Stimulated activated CD4-positive, alpha-beta T cell treated with anti-CD3 and anti-CD28 coated beads, TNF-alpha, amount 100 ng/mL, for 48 hours (primary cell): ENCODE measurements at places on chromosomes 16 and 17.

GRCh38 chr16:9357829-9358228, 266.4 kb downstream of the HAPSTR1 start:
- no peak for DNase-seq

GRCh38 chr17:39598630-39599003, 9.1 kb downstream of the NEUROD2 start:
- DNase-seq, result no peak

DNA sequence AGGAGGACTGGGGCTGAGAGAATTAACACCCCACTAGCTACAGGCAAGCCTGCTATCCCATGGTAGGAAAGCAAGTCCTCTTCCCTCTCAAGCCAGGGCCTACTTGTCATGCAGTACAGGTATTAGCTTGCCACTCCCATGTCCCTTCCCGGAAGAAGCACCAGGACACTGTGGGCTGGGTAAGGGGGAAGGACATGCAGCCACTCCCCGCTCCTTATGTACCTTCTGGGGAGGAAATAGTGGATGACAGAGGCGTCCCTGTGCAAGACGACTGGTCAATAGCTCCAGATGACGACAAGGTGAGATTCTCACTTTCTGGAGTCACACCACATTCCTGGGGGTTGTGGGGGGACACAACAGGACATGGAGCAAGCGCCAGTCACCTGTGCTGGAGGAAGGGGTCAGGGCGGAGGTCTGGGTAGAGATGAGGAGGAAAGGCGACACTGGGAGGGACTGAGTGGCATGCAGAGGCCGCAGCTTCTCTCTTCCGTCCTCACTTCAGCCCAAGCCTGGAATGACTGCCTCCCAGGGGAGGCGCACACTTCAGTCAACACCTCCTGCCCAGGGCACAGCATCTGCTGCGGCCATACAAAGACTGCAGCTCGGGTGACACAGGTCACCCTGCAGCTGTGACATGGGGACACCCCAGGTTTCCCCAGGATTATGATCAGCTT, 15.1 kb upstream of the FOXJ1 start:
- DNase-seq, result no peak

GRCh38 chr17:18323007-18323406, 7.9 kb downstream of the SMCR8 start:
- DNase-seq, result no peak

DNA sequence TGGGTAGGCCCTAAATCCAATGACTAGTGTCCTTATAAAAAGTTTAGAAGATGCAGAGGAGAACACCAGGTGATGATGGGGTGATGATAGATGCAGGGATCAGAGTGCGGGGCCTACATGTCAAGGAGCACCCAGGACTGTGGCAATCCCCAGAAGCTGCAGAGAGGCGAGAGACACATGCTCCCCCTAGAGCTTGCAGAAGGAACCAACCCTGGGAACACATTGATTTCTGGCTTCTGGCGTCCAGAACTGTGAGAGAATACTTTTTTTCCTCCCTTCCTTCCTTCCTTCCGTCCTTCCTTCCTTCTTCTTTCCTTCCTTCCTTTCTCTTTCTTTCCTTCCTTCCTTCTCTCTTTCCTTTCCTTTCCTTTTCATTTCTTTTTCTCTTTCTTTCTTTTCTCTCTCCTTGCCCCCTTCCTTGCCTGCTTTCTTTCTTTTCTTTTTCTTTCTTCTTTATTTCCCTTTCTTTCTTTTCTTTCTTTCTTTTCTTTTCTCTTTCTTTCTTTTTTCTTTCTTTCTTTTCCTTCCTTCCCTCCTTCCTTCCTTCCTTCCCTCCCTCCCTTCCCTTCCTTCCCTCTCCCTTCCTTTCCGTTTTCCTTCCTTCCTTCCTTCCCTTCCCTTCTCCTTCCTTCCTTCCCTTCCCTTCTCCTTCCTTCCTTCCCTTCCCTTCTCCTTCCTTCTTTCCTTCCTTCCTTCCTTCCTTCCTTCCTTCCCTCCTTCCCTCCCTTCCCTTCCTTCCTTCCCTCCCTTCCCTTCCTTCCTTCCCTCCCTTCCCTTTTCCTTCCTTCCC, 134.3 kb downstream of the HAPSTR1 start:
- no peak for DNase-seq

DNA sequence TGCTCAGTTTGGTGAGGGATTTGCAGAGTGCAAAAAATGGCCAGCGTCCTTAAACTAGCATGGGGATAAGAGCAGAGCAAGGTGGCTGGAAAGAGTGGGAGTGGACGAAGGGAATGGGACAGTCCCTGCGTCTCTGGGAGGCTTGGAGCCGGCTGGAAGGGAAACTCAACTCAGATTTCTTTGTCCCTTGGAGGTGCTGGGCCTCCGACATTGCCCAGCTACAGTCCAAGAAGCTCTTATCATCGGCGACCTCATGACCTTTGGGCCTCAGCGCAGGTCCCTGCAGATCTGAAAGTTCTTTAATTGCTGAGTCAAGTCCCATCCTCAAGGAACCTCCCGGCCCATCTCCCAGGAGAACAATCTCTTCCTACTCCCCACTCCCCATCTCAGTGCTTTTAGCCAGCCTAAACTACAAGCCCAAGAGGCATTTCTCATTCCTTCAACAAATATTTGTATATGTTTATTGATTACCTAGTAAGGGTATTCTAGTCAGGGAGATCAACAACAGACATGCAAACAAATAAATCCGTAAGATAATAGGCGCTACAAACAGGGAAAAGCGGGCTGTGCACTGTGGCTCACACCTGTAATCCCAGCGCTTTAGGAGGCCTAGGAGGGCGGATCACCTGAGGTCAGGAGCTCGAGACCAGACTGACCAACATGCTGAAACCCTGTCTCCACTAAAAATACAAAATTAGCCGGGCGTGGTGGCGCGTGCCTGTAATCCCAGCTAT, 985 bp upstream of the TMEM107 start:
- DNase-seq, result no peak

GRCh38 chr16:85291302-85292148, 179.3 kb upstream of the CIBAR2 start:
- no peak for DNase-seq

DNA sequence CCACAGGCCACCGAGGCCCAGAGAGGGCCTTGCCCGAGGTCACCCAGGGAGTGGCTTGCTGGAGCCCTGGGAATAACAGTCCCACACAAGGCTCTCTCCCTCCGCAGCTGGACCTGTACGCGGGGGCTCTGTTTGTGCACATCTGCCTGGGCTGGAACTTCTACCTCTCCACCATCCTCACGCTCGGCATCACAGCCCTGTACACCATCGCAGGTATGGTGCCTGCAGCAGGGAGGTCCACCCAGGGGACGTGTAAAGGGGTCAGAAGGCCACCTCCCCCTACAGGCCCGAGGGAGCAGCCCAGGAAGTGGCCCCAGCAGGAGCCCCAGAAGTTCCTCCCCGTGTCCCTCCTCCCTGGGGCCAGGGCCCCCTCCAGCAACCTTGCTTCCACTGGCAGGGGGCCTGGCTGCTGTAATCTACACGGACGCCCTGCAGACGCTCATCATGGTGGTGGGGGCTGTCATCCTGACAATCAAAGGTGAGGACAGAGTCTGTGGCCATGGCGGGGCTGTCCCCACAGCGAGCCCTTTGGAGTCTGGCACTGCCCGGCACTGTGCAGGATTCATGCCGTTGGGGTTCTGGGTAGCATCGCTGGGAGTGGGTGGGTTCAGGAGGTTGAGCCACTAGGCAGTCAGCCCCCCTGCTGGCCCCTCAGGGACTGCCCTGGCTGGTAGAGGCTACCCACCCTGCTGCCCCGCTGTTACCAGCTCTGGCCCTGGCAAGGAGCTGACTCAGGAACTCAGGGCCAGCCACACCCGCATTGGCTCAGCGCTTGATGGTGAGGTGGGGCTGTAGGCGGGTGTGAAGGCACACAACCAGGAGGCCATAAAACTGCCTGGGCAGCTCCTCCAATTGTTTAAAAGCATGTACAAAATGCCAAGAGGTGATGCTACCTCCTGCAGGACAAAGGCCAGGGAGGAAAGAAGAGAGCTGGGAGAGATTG, 17.3 kb downstream of the SLC5A10 start:
- DNase-seq, result no peak

DNA sequence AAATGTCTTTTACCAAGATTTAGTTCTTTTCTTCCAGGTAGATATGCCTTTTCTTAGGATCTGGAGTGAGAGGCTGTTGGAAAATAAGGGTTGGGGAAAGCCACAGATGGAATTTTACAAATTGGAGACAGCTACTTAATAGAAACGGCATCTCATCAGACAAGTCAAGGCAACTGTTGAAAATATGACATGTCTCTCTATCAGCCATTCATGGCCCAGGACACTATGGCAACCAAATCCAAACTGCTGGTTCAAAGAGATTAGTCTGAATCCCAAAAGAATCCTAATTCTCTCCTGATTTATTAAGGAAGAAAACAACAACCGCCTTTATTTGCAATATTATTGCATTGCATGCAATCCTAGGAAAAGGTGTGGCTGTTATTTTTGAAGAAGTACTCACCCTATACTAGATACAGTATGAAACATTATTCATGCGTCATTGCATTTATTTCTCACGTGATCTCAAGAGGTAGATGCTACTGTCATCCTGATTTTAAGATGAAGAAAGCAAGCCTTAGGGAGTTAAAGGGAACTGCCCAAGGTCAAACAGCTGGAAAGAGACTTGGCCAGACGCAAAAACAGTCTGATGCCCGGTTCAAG, 12.6 kb upstream of the CEP20 start:
- DNase-seq, result no peak

- DNase-seq, result no peak
Observed at GRCh38 chr17:50769884-50770283, 2.6 kb upstream of the ANKRD40CL start.

DNA sequence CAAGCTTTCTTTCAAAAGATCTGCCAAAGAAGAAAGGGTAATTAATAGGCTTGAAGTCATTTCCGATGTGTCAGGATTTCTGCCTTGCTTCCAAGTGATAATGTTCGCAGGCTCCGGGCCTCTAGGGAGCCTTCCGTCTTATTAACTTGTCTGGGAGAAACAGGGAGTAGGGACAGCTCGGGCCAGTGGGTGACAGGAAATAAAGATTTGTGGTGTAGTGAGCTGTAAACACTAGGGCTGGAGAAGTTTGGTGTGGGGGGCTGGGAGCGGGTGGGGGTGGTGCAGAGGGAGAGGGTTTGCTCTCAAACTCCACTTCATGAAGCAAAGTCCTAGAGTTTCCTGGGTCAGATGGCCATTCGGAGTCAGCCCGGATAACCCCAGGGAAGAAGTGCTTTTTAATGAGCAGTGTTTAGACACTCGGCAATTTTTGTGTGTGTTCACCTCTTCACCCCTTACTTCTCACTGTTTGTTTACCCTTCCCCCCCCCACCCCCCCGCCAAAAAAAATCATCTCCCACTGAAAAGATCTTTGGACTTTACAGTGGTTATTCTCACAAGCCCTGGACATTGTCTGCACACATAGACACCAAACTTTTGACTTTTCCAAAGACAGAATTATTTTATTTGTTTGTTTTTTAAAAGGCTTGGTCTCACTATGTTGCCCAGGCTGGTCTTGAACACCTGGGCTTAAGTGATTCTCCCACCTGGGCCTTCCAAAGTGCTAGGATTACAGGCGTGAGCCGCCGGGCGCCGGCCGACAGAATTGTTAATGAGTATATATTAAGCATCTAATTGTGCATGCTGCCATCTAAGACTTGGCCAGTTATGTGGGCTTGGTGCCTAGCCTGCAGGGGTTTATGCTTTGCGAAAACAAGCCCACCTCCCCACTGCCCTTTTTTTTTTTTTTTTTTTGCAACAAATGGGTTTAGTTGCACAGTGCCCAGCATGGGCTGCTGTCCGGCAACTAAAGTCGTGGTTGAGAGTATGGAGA, 196.4 kb downstream of the CCDC182 start:
- no peak for DNase-seq

GRCh38 chr16:50302472-50303005, 36.2 kb downstream of the ADCY7 start:
- DNase-seq, result no peak

- DNase-seq, result no peak
Observed at GRCh38 chr17:15478845-15479244, 11.4 kb upstream of the CDRT4 start.

DNA sequence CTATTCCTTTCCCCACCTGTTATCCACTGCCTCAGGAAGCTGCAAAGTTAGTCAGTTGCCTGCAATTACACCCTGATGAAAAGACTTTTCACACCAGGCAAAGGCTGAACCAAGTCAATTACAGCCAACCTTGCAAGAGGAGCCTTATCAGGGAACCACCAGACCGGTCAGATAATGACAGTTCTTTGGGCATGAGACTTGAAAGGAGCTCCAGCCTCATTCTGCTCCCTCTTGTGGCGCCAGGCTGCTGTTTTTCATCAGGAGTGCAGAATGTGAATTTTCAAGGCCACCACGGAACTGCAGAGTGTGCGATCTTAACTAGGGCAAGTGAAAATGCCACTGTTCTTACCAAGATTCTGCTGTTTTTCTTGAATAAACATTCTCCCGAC, 22.5 kb downstream of the DNAI2 start:
- no peak for DNase-seq

DNA sequence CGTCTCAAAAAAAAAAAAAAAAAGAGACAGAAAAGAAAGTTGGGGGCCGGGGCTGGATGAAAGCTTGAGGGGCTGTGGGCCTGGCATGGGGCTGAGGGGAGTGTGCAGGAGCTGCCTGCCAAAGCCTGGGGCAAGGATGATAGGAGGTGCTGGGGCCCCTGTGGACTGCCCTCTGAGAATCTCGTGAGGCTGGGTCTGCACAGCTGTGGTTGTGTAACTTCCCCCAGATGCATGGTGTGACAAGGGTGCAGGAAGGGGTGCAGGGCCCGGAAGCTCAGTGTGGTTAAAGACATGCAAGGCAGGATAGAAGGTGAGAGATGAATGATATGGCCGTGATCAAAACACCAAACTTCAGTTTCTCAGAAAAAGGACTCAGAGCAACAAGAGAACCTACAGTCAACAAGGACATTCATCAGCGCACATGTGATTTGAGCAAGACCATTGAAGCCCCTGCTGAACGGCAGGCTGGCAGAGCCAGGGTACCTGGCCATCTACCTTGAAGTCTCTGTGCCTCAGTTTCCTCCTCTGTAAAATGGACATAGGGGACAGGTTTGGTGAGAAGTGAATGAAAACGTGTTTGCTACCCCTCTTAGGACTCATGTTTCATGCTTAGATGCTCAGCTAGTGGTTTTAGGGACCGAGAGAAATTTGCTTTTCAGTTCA, 9.6 kb downstream of the IL32 start:
- peak; percentile 78 for DNase-seq

GRCh38 chr17:17886226-17886625, 49.4 kb upstream of the SREBF1 start:
- no peak for DNase-seq

DNA sequence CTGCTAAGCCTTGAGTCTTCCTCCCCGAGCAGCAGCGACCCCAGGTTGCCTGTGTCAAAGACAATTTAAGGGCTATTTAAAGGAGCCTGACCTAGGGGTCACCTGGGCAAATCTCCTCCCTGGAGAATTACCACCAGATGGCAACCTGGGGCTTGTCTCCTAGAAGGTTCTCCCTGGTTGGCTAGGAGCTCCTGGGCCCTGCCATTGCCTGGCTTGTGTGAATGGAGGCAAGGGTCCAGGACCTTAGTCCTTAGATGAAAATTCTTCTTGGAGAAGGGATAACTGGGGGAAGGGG, 51.3 kb upstream of the TAC4 start:
- no peak for DNase-seq

GRCh38 chr17:64172510-64172909, 42.6 kb upstream of the ERN1 start:
- DNase-seq, result no peak

GRCh38 chr17:60534010-60534555, 8.0 kb upstream of the APPBP2 start:
- no peak for DNase-seq

GRCh38 chr16:74770831-74771526, 3.6 kb downstream of the FA2H start:
- DNase-seq, result no peak
